ENCODE measurements at places on chromosomes 7 and 10. TPM values are rescaled to one million over a fixed set of nuclear protein-coding genes. Genes with fewer than 3 reads are reported as not detected.

DNA sequence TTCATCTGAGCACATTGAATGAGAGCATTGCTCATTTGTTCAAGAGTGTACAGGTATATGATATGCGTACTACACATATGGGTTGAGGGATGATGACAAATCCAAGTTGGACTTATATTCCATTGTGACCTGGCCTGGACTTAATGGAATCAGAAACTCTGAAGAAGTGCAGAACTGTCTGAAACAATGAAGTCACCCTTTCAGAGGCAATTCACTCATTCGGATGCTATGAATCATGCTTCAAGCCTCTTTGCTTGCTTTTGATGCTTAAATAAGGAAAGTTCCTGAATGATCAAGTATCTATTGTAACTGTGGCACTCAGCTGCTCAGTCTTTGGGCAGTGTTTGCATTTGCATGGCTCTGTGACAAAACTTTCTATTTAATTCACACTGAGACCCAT is 93.4 kb downstream of the ZNF365 start:
- no peaks in the 10 kb centered on the region for H3K36me3 ChIP-seq
- no peak overlapping the region for H3K27ac ChIP-seq
- no peak overlapping the region for H3K4me3 ChIP-seq
- DNase-seq = no peak
- H3K27me3 ChIP-seq = peaks cover 10% of the 10 kb centered on the region

- no peak for DNase-seq
- H3K27me3 ChIP-seq = no peaks in the 10 kb centered on the region
- H3K4me3 ChIP-seq = no peak overlapping the region
- no peaks in the 10 kb centered on the region for H3K4me1 ChIP-seq
- H3K27ac ChIP-seq = no peak overlapping the region
These were observed 1158.5 kb upstream of the C7orf33 start for GRCh38 chr7:147432079-147432478.

The FAM131B gene
- total RNA-seq = 0.54 TPM

- H3K27me3 ChIP-seq = peaks cover 5% of the 10 kb centered on the region
- no peak for DNase-seq
- H3K36me3 ChIP-seq = no peaks in the 10 kb centered on the region
These were observed 137.6 kb upstream of the HABP2 start for GRCh38 chr10:113415246-113415645.

DNA sequence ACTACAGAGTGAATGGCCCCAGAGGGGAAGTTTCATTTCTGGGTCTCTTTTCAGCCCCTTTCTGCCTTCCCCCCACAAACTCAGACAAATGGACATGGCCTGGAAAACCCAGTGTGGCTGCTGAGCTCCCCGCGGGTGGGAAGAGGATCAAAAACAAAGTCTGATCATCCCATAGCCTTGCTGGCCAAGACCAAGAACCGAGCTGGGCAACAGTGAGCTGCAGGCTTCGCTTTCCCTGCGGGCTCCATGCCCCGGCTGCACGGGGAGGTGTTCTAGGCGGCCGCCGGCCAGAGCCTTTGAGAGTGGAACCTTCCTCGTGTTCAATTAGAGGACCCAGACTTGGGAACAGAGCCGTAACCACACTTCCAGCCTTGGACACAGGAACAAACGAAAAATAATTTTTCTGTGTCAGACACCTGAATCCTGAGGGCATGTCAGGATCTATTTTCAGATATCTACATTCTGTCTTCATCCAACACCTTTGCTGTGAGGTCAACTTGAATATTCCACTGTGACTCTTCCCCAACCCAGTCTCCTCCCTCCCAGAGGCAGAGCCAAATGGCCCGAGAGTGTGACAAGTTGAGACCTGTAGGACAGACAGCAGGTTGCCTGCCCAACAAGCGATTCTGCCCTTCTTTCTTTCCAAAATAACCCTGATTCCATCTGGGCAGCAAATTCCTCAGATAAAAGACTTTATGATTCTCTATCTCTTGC is 26.0 kb downstream of the WDR86 start:
- peaks cover 5% of the 10 kb centered on the region for H3K36me3 ChIP-seq
- no peak overlapping the region for H3K4me3 ChIP-seq
- H3K27me3 ChIP-seq = peaks cover 28% of the 10 kb centered on the region
- no peak for DNase-seq

All from activated T-helper 1 cell treated with anti-CD3 and anti-CD28 coated beads, Interleukin-12 subunit alpha, Interleukin-12 subunit beta, Interleukin-2, Interleukin-4 antibody, amounts not matched to agents 30 ng/mL and 10 ng/mL and 1 ng/mL, durations not matched to agents 14 hours and 24 hours and 36 hours (primary cell).